Upper lobe of left lung (tissue), 6 donors: ENCODE measurements at places on chromosomes 7 and 10. TPM values are rescaled to one million over a fixed set of nuclear protein-coding genes. Genes with fewer than 3 reads are reported as not detected.

GRCh38 chr10:79245539-79246208 lies 101.6 kb upstream of the PPIF start:
- no peaks in the 10 kb centered on the region for H3K36me3 ChIP-seq
- no peak for DNase-seq
- H3K27me3 ChIP-seq, result no peaks in the 10 kb centered on the region

DNA sequence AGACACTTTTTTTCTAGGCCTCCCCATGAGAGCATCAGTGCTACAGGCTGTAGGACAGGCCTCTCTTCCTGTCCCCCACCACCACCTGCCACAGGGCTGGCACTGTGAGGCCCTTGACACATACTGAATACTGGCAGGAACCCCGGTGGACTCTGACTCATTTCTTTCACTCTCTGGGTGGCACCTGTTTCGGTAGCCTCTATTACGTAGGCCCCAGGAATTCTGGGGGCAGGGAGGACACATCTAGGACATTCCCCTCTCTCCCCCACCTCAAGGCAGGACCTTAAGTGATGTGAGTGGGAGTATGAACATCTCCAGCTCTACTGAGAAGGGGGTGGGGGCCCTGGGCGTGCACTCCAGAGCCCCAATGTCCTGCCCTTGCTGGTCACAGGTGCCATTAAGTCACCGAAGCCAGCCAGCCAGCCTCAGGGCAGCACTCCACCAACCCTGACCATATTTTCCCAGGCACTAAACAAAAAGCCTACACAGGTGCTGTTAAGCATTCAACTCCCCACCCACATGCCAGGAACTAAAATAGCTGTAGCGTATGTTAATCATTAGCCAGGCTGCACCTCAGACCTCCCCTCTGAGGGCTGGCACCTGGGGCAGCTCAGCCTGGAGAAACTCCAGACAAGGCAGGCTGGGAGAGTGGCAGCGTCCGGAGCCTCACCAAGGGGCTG lies 8.9 kb downstream of the ANXA11 start:
- peak; percentile 90 for DNase-seq
- no peaks in the 10 kb centered on the region for H3K36me3 ChIP-seq
- H3K4me3 ChIP-seq, result no peak overlapping the region
- H3K27me3 ChIP-seq, result no peaks in the 10 kb centered on the region
- peak overlapping the region; percentile 86 for H3K27ac ChIP-seq

DNA sequence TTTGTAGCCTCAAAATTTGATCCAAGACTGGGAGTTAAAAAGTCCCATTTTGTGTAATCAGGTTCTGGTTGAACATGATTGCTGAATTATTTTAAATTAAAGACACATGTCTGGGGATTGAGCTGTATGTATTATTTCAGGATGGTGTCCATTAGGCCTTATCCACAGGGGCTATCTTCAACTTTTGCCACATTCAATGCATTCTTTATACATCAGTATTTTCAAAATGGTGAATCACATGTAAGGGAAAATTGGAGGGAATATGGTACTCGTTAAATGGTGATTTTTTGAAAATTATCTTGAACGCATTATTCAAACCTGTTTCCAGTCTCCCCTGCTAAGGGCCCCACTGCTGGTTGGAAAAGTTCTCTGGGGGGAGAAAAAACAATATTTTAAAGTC lies 367.7 kb upstream of the NPVF start:
- no peaks in the 10 kb centered on the region for H3K36me3 ChIP-seq
- no peaks in the 10 kb centered on the region for H3K27me3 ChIP-seq
- H3K4me3 ChIP-seq, result no peak overlapping the region
- no peak for DNase-seq

DNA sequence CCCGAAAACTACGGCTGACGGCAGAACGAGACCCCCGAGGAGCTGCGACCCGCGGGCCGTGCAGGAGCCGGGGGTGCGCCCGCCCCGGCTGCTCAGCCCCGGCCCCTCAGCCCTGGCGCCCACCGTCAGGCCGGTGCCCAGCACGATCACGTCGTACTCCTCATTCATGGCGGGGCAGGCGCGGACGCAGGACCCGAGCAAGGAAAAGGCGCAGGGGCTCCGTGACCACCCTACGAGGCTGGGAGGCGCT lies 218 bp downstream of the GDI2 start:
- no peaks in the 10 kb centered on the region for H3K36me3 ChIP-seq
- DNase-seq, result no peak

- H3K4me1 ChIP-seq, result peaks cover 22% of the 10 kb centered on the region
- no peaks in the 10 kb centered on the region for H3K27me3 ChIP-seq
- H3K36me3 ChIP-seq, result no peaks in the 10 kb centered on the region
- no peak overlapping the region for H3K27ac ChIP-seq
- DNase-seq, result peak; percentile 86
Measured at GRCh38 chr7:99579956-99580777, 17.9 kb upstream of the TMEM225B start.

Gene NPY4R2
- total RNA-seq, result 2.1 TPM

GRCh38 chr7:7522421-7522820 lies 13.3 kb downstream of the COL28A1 start:
- H3K27ac ChIP-seq, result no peak overlapping the region
- H3K4me1 ChIP-seq, result no peaks in the 10 kb centered on the region
- no peaks in the 10 kb centered on the region for H3K27me3 ChIP-seq
- DNase-seq, result no peak
- no peaks in the 10 kb centered on the region for H3K36me3 ChIP-seq
- no peak overlapping the region for H3K4me3 ChIP-seq

DNA sequence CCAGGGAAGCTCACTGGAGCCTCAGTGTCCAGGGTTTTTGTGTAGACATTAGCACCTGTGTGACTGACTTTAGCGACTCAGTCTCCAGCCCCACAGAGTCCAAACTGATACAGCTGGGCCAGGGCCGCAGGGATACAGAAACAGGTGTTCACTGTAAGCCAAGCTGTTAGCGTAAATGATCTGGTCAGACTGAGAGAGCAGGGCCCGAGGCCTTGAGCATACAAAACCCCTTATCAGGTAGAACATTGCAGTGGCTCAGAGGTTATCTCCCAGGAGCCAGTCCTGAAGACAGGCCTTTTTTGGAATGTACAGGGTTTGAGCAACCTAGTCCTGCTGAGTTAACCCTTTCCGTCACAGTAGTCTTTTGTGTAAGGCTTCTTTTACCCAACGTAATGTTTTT lies 25.0 kb downstream of the LHPP start:
- no peak overlapping the region for H3K4me3 ChIP-seq
- H3K4me1 ChIP-seq, result no peaks in the 10 kb centered on the region
- no peaks in the 10 kb centered on the region for H3K27me3 ChIP-seq
- no peak for DNase-seq
- no peak overlapping the region for H3K27ac ChIP-seq

Gene PLXNA4
- 2.0 TPM for total RNA-seq

DNA sequence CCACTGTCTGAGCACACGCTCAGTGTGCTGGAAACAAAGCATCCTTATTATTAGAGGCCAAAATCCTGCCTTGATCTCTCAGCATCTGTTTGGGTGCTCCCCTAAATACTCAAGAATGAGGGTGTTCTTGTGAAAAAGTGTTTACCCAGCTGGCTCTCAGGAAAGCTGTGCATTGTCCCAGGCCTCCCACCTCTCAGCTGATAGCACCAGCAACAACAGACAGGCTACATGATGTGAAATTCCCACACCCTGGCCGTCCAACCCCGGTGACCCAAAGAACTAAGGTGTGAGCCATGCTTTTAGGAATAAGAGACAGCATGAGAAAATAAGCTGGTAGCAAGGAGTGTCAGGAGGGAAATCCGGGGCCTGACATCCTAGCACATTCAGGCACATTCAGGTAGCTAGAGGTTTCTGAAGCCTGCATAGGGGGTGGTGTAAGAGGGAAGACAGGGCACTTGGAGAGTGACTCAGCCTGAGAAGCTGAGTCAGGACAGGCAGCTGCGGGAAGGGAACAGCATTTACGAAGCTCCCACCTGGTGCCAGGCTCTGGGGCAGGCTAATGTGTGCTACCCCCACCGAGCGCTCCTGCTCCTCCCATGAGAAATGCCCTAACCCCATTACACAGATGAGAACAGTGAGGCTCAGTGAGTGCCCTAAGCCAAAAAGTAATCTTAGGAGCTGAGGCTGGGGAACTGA lies 205.6 kb downstream of the GRID1 start:
- no peak overlapping the region for H3K4me3 ChIP-seq
- DNase-seq, result no peak

- H3K4me1 ChIP-seq, result no peaks in the 10 kb centered on the region
- no peaks in the 10 kb centered on the region for H3K27me3 ChIP-seq
- no peak overlapping the region for H3K4me3 ChIP-seq
- no peak for DNase-seq
- H3K36me3 ChIP-seq, result no peaks in the 10 kb centered on the region
Measured at GRCh38 chr10:108014145-108014901, 849.8 kb upstream of the SORCS1 start.

DNA sequence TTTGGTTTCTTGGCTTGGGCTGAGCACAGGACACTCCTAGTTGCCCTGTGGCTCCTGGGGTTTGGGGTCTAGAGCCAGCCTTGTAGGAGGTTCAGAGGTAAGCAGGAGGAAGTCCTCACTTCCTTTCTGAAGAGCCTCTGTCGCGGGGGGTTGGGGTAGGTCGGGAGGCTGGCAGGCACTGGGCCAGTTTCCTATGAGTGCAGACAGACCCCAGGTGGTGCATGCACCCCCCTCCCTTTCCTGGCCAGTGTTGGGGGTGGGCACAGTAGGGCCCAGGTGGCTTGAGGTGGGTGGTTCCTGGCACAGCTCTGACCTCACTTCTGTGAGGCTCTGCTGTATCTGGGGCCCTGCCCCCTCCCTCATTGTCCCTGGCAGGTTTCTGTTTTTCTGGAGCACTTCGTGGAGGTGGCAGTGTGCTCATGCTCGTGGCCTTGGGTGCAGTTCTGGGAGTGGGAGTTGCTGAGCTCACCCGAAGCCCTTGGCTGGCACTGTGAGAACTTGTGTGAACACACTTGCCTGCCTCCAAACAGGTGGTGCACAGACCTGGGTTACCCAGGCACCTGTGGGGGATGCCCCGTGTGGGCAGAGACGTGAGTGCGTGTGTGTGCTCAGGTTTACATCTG lies 1.8 kb downstream of the PALD1 start:
- peak overlapping the region; percentile 66 for H3K4me3 ChIP-seq
- H3K27ac ChIP-seq, result peak overlapping the region; percentile 91
- no peaks in the 10 kb centered on the region for H3K36me3 ChIP-seq
- H3K4me1 ChIP-seq, result peaks cover 56% of the 10 kb centered on the region
- no peak for DNase-seq

Gene UCMA
- total RNA-seq, result not detected

Gene BICC1
- total RNA-seq, result 4.1 TPM

- no peak overlapping the region for H3K4me3 ChIP-seq
- no peaks in the 10 kb centered on the region for H3K4me1 ChIP-seq
- H3K27me3 ChIP-seq, result no peaks in the 10 kb centered on the region
- DNase-seq, result no peak
Measured at GRCh38 chr7:102888561-102889233, 24.1 kb upstream of the LRRC17 start.

GRCh38 chr10:11414314-11415038 lies 197.0 kb downstream of the USP6NL start:
- no peaks in the 10 kb centered on the region for H3K27me3 ChIP-seq
- H3K27ac ChIP-seq, result no peak overlapping the region
- no peak overlapping the region for H3K4me3 ChIP-seq

- H3K36me3 ChIP-seq, result no peaks in the 10 kb centered on the region
- H3K4me3 ChIP-seq, result no peak overlapping the region
- H3K27ac ChIP-seq, result no peak overlapping the region
Measured at GRCh38 chr10:115850666-115851065, 422.3 kb downstream of the GFRA1 start.

GRCh38 chr10:6239213-6239991 lies 36.7 kb downstream of the PFKFB3 start:
- H3K4me1 ChIP-seq, result no peaks in the 10 kb centered on the region
- no peaks in the 10 kb centered on the region for H3K27me3 ChIP-seq
- H3K27ac ChIP-seq, result no peak overlapping the region
- peak; percentile 52 for DNase-seq
- H3K36me3 ChIP-seq, result peaks cover 4% of the 10 kb centered on the region

DNA sequence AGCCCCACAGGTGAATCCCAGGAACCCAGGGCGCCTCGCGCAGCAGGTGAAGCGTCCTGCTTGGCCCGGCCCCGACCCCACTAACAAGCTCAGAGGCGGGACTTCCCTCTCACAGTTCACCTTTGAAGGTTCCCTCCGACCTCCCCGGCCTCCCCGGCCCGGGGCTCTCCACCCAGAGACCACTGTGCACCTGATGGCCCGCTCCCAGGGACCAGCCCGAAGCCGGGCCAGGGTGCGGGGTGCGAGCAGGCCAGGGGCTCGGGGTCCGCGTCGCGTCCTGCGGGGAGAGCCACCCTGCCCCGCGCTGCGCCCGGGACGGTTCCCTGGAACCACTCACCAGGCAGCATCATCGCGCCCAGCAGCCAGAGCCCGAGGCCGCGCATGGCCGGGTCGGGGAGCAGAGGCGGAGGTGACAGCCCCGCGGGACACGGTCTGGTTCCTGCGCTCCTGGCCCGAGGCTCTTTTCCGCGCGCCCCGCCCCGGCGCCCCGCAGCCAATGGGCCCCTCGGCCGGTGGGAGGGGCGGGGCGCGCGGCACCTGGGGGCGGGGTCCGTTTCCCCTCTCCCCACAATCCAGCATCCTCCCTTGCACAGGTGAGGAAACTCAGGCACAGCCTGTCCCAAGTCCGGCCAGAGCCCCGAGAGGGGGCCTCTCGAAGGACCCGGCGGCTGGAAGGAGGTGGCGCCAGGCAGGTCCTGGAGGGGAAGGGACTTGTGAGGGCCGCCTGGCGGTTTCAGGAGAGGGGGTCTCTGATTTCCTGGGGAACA lies at the start of gene ADAM8:
Gene ADAM8 (minus strand): TSS at position 434 of the 767 bp plus-strand sequence. CDS start 51 bp downstream, at position 383.
- peaks cover 19% of the 10 kb centered on the region for H3K36me3 ChIP-seq
- peak; percentile 67 for DNase-seq
- peaks cover 40% of the 10 kb centered on the region for H3K4me1 ChIP-seq
- peak within 1 kb of the TSS; percentile 44 for H3K4me3 ChIP-seq
- peak within 1 kb of the TSS; percentile 82 for H3K27ac ChIP-seq

- no peaks in the 10 kb centered on the region for H3K4me1 ChIP-seq
- no peak overlapping the region for H3K27ac ChIP-seq
- H3K36me3 ChIP-seq, result no peaks in the 10 kb centered on the region
- no peaks in the 10 kb centered on the region for H3K27me3 ChIP-seq
- no peak for DNase-seq
- H3K4me3 ChIP-seq, result no peak overlapping the region
Measured at GRCh38 chr7:12942609-12943008, 255.2 kb downstream of the ARL4A start.

Gene PSD
- total RNA-seq, result 2.8 TPM

Gene GJD4
- not detected for total RNA-seq

Gene AHR
- 83.8 TPM for total RNA-seq

- DNase-seq, result no peak
- H3K27ac ChIP-seq, result no peak overlapping the region
- H3K27me3 ChIP-seq, result no peaks in the 10 kb centered on the region
- no peaks in the 10 kb centered on the region for H3K4me1 ChIP-seq
- H3K36me3 ChIP-seq, result no peaks in the 10 kb centered on the region
Measured at GRCh38 chr7:144384555-144385245, 18.8 kb downstream of the NOBOX start.

GRCh38 chr7:47803846-47804245 lies 144.4 kb downstream of the PKD1L1 start:
- H3K27me3 ChIP-seq, result no peaks in the 10 kb centered on the region
- H3K4me3 ChIP-seq, result no peak overlapping the region
- no peak overlapping the region for H3K27ac ChIP-seq
- H3K36me3 ChIP-seq, result no peaks in the 10 kb centered on the region
- H3K4me1 ChIP-seq, result peaks cover 19% of the 10 kb centered on the region
- no peak for DNase-seq

GRCh38 chr10:126240483-126240882 lies 147.8 kb downstream of the ADAM12 start:
- H3K4me3 ChIP-seq, result no peak overlapping the region
- no peak overlapping the region for H3K27ac ChIP-seq
- DNase-seq, result peak; percentile 28
- H3K27me3 ChIP-seq, result no peaks in the 10 kb centered on the region
